ENCODE measurements at places on chromosomes 4 and X.

DNA sequence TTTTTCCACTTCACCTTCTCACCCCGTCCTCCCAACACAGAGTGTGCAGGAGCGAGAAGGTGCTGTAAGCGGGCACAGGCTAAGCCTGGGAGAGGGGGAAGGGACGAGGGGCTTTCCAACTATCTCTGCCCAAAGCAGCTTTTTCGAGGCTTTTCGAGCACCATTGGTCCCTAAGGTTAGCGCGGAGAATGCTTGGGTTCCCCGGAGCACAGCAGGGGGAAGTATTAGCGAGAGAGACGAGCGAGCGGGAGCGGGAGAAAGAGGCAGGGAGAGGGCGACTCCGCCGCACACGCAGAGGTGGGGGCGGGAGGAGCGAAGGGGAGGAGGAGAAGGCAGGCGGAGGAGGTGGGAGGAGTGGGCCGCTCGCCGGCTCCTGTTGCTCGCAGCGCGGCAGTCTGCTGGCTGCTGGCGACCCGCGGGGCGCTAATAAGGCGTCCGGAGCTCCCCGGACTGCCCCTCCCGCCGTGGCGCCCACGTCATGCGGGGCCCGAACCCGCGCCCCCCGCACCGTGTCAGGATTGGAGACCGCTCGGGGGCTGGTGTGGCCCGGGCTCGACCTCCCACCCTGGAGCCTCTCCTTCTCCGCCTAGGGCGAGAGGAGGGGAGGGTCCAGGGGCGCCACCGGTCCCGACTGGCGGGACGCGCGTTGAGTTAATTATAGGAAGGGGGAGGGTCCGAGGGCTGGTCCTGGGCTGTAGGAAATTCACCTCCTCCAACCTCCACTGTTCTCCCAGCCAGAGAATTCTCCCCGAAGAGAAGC, at the start of gene ADAMTS3:
Gene ADAMTS3 (minus strand): TSS at position 263 of the 760 bp plus-strand sequence. CDS start 459 bp downstream, outside the sequence.
- no peak for DNase-seq

GRCh38 chrX:9578083-9578779, 113.4 kb downstream of the TBL1X start:
- DNase-seq = no peak

GRCh38 chr4:98586962-98587354, 71.5 kb downstream of the TSPAN5 start:
- no peak for DNase-seq

GRCh38 chr4:85898231-85898630, 423.3 kb downstream of the ARHGAP24 start:
- DNase-seq = no peak

- no peak for DNase-seq
Observed at GRCh38 chr4:137635108-137635507, 102.8 kb upstream of the PCDH18 start.

DNA sequence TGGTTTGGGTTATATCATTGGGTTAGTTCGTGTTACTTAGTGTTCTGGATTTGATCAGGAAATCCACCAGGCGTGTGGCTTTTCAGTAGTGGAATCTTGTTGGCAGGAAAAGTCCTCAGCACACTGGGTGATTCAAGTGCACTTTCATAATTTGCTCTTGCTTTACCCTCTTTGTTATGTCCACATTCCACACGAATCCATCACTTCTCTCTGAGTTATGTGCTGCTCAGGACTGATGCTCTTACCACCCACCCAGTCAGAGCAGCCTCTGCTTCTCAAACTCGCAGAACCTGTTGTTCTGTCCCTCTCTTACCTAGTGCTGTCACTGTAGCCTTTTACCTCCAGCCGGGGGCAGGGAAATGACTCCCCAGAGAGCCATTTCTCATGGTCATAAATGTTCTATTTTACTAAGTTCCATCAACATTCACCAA, 37.2 kb upstream of the SCRG1 start:
- DNase-seq = no peak

GRCh38 chrX:108020631-108021030, 24.2 kb upstream of the VSIG1 start:
- DNase-seq = no peak

- no peak for DNase-seq
Observed at GRCh38 chrX:132676102-132676501, 187.3 kb upstream of the MBNL3 start.

DNA sequence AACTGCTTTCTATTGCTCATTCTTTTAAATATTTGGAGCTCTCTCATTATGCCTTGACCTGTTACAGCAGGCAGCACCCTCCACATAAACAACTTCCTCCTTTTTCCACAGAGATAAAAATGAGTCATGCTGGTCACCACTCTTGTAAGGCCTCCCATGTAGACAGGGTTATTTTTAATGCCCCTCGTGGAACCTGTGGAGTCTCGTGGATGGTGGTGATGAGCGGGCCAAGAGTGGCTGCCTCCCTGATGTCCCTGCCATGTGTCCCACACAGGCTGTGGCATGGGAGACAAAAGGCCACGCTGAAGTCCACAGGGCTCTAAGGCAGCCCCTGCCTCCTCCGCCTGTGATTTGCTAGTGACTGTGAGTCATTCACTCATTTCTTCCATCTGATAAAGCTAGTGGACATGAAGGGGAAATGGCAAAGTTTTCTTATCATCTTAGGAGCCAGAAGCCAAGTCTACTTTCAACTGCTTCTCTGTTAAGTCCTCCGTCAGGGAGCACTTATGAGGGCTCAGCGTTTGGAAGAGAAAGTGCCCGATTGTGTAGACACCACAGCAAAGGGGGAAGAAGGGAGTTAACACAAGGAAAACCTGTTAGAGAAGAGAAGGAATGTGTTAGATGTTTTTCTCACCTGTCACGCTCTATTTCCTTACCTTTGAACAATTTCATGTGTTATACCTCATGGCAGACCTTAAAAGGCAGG, 121.6 kb upstream of the FAT1 start:
- no peak for DNase-seq

- no peak for DNase-seq
Observed at GRCh38 chr4:114558446-114559020, 40.1 kb upstream of the UGT8 start.

GRCh38 chr4:67037504-67038227, 507.6 kb downstream of the CENPC start:
- no peak for DNase-seq

DNA sequence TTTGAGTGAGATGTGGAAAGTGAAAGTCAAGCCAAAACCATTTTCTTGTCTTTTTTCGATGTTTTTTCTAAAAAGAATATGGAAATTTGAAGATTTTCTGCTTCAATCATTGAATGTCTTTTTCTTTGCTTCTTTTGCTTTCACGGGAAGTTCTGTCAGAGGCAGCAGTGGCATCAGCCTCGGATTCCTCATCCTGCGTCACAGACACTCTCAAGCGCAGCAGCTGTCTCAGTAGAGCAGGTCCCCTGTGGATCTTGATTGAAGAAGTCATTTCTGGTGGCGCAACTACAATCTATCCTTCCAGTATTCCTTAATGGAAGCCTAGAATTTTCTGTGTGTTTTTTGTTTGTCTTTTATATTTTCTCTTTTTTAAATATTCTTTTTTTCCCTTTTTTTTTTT, 52.7 kb upstream of the NEIL3 start:
- DNase-seq = no peak

DNA sequence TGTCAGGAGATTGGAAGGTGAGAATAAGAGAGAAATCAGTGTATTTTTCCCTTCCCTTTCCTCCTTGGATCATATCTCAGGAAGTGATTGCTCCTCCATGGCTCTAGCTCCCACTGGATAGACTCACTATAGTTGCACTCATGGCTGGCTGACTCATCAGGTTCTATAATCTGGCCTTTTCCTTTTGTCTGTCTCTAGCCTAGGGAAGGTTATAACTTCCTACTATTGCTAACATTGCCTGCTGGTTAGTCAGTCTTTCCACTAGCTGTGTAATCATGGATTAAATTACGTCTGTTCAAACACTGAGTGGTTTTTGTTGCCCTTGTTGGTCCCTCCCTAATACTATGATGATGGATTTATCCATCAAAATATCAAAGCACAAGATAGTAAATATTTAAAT, 195.5 kb upstream of the VEGFC start:
- no peak for DNase-seq

- no peak for DNase-seq
Observed at GRCh38 chrX:40462795-40463194, 118.0 kb upstream of the ATP6AP2 start.

GRCh38 chr4:53545942-53546581, 45.2 kb downstream of the LNX1 start:
- DNase-seq = no peak

DNA sequence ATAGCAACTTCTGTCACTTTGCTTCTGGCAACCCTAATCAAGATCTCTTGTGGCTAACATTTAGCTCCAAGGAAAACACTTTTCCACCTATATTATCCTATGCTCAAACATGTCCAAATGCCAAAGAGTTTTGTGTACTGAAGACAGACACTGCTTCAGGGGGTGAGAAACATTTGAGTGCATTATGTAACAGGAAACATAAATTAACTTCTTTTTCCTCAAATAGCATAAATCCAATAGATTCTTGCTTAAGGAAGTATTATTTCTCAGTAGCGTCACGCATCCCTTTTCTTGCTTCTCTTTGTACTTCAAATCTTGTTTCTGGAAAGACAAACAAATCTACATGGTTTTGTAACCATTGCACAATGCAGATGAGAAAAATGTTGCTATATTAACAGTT, 839.1 kb downstream of the GLUD2 start:
- DNase-seq = no peak

DNA sequence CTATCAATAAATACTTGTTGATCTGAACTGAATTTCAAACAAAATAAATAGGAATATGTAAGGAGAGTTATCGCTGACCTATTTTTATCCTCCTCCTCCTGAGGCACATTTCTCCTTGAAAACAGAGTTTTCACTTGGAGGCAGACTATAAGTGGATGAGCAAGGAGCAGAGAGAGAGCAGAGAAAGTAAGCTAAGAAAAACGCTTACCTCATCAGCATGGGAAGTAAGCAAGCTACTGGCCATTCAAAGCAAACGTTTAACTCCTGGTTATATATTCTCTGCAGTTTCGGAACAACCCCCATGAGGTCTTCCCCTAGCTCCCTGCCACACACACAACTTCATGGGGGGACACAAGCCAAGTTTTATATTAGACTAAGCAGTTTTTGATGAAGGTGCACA, 13.2 kb downstream of the ZDHHC9 start:
- DNase-seq = no peak

- no peak for DNase-seq
Observed at GRCh38 chrX:110022599-110023448, 19.9 kb downstream of the TMEM164 start.

DNA sequence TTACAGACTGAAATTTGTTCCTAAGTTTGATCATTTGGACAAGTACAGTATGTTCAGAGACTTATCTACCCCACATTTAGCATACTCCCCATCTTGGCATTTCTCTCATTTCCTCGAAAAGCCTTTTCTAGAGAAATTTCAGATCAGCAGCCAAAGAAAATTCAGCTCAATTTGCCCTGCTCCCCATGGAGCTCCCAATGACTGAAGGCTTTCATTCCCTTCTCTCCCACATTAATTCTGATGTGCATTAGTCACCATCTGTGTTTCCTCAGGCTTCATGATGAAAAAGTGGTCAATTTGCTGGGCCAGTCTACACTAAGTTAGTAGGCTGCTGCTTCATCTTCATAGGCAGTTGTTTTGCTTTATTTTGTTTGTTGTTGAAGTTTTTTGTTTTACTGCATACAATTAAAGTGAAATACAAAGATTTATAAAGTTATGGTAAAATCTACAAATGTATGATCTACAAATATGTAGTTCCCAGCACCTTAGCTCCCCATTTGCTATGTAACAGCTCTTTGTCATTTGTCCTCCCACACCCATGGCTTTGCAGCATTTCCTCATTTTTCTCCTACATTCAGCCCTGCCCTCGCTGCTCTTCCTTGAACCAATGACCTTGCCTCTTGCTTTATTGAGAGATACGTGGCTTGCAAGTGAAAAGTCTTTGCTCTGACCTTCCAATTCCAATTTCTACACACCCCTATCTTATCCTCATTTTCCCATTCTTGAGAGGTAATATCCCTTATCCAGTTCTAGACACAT, 193.9 kb downstream of the ANAPC10 start:
- no peak for DNase-seq

DNA sequence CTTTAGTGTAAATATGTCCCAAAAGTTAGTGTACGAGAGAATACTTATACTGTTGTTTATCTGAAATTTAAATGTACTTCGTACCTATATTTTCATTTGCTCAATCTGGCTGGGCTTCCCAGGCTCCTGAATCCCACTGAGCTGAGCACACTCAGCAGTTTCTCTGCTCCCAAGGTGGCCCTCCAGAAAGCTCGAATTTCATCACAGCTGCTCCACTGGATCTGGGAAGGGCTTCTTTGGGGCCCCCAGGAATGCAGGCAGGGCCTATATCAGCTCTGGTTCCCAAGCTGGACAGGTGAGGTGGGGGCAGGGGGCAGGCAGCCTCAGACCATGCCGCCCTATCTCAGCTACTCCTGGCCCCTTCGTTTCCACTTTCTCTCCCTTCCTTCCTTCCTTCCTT, 1.5 kb upstream of the FATE1 start:
- DNase-seq = no peak

- DNase-seq = peak; percentile 47
Observed at GRCh38 chr4:48779095-48779997, 733 bp downstream of the FRYL start.

GRCh38 chr4:47222276-47222675, 190.9 kb downstream of the GABRB1 start:
- DNase-seq = no peak

DNA sequence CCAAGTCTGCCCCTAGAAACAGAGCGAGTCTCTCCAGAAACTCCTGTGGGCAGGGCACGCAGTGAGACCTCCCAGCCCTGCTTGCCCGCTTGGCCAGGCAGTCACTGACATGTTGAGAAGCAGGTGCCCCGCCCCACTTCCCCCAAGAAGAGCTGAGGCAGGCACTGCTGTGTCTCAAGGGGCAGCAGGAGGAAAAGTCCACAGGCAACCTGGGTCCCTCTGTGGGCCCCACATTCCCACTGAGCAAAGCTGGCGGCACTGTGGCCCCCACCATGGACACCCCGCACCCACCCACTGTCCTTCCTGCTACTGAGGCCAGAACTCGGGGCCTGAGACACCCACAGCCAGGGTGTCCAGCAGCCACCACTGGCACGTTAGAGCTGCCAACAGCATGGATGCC, 137.3 kb upstream of the NKX1-1 start:
- DNase-seq = no peak

DNA sequence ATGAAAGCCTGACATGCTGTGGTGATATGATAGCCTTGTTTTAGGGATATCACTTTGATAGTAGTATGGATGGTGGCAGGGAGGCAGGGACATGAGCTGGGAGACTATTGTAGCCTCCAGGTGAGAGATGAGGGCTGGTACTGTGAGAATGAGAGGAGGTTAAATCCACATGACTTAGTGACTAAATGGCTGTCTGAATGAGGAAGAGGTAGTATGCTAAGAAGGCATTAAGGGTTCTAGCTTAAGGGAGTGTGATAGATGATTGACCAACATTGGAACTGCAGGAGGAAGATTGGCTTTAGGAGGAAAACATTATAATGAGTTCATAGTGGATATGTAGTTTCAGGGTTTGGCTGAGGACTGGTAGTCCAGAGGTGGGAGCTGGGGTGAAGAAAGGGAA, 195.0 kb upstream of the ANK2 start:
- no peak for DNase-seq
